Mesothelial cell of epicardium (in vitro differentiated cells): ENCODE measurements at places on chromosomes 5 and 9.

- DNase-seq = no peak
Measured at GRCh38 chr5:52255308-52255707, 532.4 kb upstream of the ITGA1 start.

GRCh38 chr9:130765137-130766020, 69.7 kb upstream of the ABL1 start:
- DNase-seq = no peak

DNA sequence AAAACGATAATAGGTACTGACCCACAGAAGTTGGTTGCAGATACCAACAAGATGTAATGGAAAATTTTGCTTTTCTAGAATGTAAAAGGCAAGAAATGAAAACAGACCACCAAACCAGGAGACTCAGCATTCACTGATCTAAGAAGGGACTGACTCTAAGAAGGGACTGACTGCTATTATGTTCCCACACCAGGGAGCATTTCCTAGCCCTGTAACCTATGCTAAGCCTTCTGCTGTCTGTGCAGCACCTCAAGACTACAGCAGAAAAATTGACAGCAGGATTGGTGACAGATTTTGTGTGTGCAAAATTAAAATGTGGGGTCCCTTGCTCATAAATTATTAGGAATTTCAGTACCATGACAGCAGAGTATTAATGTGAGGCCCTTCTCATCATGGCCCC, 154.8 kb downstream of the GABRB2 start:
- DNase-seq = no peak

- no peak for DNase-seq
Measured at GRCh38 chr9:99162759-99163364, 57.9 kb downstream of the TGFBR1 start.

- no peak for DNase-seq
Measured at GRCh38 chr5:161483721-161484120, 62.8 kb downstream of the GABRB2 start.

DNA sequence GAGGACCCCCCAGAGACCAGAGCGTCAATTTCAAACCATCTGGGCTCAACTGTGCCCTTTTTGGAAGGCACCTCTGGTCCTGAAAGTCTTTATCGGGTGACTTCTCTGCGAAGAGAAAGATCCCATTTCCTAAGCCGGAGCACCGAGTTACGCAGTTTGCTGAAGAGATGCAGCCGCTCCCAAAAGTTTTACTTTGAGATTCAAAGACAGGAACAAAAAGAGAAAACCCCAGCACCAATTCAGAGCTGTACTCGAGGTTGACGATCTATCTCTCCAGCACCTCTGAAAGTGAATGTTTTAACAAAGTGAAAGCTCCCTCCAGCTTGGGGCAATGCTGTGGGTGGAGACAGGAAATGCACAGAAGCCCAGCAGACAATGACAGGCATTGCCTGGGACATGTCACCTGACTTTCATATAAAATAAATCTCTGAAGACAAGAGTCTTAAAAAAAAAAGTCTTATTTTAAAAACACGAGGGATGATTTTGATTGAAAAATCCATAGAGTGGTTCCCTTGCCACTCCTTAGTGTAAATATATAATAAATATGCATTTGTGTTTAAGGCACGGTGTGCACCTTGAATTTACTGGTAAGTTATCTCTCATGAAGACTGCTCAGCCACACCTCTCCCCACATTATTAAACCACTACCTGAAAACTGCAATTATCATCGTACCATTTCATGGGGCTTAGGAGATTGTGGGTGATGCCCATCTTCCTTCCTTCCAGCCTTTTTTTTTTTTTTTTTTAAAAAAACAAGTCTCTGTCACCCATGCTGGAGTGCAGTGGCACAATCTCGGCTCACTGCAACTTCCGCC, 79.9 kb downstream of the FNBP1 start:
- no peak for DNase-seq

DNA sequence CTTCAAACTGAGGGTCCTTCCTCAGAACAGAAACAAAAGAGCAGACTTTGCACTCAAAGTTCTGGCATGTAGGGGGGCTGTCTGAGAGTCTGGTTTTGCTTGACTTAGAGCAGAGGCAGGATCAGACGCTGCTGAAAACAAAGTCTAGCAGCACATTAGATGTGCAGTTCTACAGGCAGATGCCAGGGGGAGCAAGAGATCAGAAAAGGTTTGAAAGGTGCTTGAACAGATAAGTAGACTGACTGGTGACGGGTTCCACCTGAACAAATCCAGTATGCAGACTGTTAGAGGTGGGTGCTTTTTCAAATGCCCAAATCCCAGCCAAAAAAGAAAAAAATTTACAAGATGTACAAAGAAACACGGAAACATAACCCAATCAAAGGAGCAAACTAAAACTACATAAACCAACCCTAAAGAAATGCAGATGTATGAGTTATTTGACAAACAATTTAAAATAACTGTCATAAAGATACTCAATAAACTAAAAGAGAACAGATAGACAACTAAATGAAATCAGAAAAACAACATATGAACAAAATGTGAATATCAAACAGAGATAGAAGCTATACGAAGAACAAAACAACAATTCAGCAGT, 194.7 kb upstream of the FREM1 start:
- no peak for DNase-seq

- DNase-seq = no peak
Measured at GRCh38 chr5:9558319-9558965, 12.6 kb upstream of the SEMA5A start.

GRCh38 chr5:24112420-24112819, 532.4 kb downstream of the CDH10 start:
- DNase-seq = no peak

DNA sequence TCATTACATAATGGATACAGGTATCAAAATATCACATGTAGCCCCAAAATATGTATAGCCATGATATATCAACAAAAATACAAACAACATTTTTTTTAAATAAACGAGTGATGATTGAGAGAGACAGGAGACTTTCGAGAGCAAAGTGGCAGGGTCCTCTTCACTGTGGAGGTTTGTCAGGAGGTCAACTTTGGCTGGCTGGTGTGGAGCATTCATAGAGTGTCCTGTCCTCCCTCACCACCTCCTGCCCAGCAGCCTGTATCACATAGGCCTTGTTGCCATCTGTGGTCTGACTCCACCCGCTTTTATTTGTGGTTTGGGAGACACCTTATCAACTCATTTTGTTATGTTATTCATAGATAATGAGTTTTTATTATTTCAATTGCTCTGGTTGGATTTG, 206.9 kb downstream of the SYK start:
- no peak for DNase-seq

DNA sequence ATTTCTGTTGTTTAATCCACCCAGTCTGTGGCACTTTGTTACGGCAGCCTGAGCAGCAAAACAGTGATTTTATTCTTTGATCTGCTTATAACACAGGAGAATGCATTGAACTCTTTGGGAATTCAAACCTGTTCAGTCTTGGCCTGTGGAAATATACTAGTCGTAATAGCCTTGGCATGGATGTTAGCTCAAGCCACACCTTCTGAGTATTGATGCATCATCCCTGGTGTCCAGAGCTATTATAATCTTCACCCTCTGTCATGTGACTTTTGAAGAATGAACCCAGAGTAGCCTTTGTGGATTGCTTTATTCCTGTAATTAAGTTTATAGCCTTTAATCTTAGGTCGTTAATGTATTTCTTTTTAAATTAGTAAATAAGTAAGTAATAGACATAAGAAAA, 50.8 kb upstream of the TEX48 start:
- no peak for DNase-seq
